ENCODE measurements at places on chromosomes 5 and 9.

- no peak for DNase-seq
These were observed 642.3 kb downstream of the DMRTA1 start for GRCh38 chr9:23088932-23089364.

GRCh38 chr5:43514025-43514424, 923 bp downstream of the C5orf34 start:
- DNase-seq, result no peak

DNA sequence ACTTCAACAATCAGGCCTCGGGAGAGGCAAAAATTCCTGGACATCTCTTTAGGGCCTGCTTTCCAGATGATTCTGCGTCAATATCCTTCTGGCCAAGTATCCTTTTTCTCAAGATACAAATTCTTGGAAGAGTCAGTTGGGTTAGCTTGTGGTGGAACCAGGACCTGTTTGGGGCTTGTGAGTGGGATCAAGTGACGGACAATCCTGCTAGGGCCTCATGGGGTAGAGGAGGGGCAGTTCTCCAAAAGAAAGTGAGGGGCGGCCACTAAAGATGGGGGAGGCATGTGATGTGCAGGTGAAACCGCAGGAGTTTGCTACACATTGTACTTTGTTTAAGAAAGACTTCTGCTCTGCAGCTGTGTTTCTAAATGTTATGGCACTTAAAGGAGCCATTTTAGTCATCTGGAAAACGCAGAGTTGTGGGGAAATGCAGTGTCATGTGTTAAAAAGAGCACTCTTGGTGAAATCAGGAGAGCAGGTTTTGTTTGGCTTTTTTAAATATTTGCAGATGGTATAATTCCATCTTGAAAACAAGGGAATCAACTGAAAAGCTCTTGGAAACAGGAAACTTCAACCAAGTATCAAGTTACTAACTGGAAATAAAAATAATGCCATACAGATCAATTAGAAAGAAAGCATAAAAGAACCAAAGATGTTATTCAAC, 27.4 kb upstream of the GSN start:
- DNase-seq, result no peak

DNA sequence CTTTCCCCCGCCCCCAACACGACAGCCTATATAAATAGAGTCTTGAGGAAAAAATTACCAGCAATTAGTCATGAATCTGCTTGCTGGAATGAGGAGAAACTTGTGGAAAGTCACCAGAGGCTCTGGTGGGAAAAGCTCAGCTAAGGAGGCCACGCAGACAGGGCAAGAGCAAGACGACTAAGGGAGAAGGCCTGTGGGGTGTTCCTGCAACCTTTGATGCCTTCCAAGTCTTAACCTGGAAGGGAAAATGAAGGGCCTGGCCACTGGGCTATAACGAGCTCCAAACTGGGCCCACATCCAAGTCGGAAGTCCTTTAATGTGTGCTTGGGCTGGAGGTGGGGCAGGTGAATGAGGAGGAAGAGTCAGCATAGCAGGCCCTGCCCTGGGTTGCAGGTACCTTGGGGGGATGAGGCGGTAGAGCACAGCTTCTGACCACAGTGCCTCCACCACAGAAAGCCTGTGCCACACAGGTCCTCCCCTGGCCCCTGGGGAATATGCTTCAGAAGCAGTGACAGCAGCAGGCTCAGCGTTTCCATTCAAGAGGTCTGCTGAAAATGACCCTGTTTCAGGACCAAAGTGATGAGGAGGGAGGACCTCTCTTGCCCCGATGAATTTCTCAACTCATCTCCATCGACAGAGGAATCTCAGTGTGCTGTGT, 92.8 kb upstream of the LRRTM2 start:
- DNase-seq, result no peak

DNA sequence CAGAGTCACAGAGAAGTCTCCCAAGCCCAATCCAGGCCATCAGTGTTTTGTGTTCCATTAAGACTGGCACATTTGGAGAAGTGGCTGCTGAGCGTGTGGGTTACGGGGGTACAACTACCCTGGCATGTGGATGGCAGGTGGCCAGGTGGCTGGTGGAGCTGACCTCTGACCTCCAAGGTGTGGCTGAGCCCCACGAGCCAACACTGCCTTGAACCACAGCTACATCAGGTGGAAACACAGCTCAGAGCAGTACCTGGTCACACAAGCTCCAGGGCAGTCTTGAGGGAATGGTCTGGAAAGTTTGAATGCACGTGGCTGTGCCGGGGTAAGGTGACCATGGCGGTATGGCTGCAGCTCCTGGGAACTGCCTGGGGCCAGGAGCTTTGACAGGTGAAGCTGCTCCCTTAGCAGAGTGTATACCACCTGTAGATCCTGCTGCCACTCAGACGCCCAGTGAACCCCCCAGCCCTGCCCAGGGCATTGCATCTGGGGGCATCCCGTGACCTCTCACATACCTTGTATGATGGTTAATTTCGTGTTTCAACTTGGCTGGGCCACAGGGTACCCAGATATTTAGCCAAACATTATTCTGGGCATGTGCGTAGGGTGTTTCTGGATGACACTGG, 207.9 kb downstream of the GADD45G start:
- DNase-seq, result no peak

GRCh38 chr9:68844631-68845612, 139.9 kb downstream of the PIP5K1B start:
- no peak for DNase-seq

DNA sequence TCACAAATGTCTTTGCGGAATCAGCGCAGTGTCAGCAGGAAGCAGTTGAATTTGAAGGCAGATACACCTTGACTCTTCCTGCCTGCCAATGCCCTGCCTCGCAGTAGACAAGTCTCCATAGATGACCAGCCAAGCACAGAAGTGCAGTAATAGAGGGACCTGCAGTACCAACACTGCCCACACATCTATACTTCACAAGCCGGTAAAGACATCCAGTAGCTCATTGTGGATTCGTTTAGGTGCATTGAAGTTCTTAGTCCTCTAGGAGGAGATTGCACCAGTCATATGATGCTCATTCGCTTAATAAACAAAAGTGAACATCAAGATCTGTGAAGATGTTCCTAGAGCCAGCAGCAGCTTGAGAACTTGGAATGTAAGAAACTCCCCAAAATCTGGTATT, 7.1 kb upstream of the IFNA2 start:
- no peak for DNase-seq

DNA sequence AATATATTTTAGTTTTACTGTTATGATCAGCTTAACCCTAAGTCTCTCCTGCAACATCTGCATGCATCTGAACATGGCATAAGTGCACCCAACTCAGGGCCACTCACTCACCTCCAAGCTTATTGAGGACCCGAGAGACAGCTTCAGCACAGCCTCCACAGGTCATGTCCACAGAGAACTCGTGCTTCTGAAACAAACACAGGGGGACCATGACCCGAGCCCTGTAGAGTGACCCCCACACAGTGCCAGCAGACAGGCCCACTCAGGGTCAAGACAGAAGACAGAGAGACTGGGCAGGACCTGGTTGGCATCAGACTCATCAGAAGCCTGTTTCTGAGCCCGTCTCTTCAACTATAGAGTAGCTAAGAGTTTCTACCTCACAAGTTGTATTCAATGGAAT, 6.8 kb downstream of the ATOX1 start:
- no peak for DNase-seq

DNA sequence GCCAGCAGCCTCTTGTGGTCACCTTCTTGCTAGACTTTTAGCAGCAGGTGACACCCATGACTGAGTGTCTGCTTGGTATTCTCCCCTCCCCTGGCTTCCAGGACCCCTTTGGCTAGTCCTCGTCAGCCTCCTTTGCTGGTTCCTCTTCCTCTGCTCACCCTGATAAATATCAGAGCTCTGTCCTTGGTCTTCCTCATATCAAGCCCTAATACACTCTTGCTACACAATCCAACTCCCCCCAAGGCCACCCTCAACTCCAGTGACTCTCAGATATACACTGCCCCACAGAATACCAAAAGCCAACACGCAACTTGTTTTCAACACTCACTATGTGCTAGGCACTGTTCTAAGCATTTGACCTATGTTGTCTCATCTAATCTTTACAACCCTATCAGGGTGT, 30.3 kb upstream of the LCP2 start:
- no peak for DNase-seq
